ENCODE measurements at places on chromosomes 4 and X. TPM values are rescaled to one million over a fixed set of nuclear protein-coding genes. Genes with fewer than 3 reads are reported as not detected.

The MAGEA10 gene
- total RNA-seq = not detected

DNA sequence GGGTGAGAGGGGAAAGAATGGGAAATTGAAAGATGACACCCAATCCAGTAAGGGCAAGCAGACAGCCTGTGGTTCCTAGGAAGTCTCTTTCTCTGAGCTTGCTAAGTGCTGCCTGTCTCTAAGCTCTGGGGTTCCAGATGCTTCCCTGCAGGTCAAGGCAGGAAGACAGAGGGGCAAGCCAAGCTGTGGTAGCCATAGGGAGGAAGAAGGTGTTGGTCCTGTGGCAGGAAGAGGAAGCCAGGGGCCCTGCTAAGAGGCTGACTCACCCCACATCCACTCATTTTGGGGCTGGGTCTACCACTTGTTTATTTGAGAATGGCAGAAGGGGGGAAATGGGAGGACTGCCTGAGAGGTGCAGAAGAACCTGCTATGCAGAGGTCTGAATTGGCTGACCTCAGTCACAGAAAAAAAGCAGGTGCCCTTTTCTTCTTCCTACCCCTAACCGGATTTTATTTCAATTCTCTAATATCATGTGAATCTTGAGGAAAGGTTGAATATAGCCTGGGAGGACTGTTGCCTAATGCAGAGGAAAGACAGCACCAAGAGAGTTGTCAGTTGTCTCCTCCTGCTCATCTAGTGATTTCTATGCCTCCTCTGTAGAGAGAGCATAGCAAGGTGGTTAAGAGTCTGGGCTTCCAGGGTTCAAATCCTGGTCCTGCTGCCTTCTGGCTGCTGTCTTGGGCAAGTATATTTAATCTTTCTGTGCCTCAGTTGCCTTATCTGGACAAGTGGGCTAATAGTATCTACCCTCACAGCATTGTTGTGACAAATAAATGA is 27.4 kb downstream of the HOPX start:
- H3K4me3 ChIP-seq = no peak overlapping the region
- no peak for DNase-seq
- no peaks in the 10 kb centered on the region for H3K36me3 ChIP-seq
- no peaks in the 10 kb centered on the region for H3K4me1 ChIP-seq
- H3K27ac ChIP-seq = no peak overlapping the region

DNA sequence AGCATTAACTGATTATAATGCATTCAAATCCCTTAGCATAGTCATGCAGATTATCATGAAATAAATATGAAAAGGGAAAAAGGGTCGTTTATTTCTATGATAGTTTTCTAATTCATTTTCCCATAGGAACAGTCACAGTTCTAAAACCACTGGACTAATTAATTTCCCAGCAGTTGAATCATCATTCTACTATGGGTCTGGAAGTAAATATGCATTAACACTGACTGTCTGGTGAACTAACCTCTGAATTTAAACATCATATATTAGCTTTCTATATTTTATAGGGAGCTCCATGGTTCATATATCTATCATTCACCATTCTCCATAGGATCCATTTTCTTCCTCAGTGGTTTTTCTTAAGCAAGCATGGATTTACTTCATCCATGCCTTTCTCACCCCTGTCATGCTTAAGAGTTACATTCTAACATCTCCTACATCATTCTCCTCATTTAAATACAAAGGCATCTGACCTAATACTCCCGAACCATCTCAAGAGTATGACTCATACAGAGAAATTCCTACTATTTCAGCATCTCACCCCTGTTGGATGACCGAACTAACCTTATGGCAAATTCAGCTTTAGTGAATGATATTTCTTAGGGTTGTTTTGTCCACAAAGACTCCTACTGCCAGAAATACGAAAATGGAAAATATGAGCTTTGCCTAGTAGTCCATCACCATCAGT is 198.7 kb upstream of the ADAMTS3 start:
- no peaks in the 10 kb centered on the region for H3K27me3 ChIP-seq
- no peak overlapping the region for H3K4me3 ChIP-seq
- no peaks in the 10 kb centered on the region for H3K4me1 ChIP-seq
- H3K27ac ChIP-seq = no peak overlapping the region

DNA sequence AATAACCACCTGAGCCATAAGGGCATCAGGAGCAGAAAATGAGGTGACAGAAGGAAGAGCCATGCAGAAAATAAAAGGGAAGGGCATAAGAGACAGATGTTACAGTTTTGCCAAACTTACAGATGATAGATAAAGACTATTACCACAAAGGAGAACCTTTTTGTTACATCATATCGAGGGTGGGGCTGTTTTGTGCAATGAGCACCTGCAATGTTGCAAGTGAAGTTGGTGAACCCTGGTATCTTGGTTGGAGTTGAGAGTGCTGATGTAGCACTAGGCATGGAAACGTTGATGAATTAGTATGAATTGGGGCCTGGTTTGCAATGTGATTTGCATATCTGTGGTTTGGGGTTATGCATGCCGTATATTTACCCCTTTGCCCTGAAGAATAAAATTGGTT is 119.8 kb upstream of the TEX13D start:
- no peak overlapping the region for H3K4me3 ChIP-seq
- no peaks in the 10 kb centered on the region for H3K27me3 ChIP-seq
- no peaks in the 10 kb centered on the region for H3K36me3 ChIP-seq

DNA sequence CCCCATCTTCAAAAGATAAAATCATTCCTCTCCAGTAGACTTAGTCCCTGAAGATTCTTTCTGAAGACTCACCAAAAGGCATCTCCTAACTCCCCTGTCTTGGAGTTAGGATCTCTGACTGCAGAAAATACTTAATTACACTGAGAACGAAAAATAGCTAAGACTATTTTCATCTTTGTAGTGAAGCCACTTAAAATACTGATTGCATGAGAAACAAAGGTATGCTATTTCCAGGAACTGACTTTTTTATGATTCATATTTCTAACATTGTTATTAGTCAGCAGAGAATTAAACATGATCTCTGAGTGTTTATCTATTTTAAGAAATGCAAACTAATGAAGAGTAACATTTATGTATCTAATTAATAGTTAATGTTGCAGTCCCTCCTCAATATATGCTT is 71.8 kb upstream of the NR3C2 start:
- no peaks in the 10 kb centered on the region for H3K4me1 ChIP-seq
- no peak overlapping the region for H3K27ac ChIP-seq
- H3K4me3 ChIP-seq = no peak overlapping the region
- no peaks in the 10 kb centered on the region for H3K27me3 ChIP-seq
- no peaks in the 10 kb centered on the region for H3K36me3 ChIP-seq

GRCh38 chr4:4914965-4915845 is 55.7 kb downstream of the MSX1 start:
- no peaks in the 10 kb centered on the region for H3K36me3 ChIP-seq
- no peak for DNase-seq
- no peaks in the 10 kb centered on the region for H3K4me1 ChIP-seq
- no peak overlapping the region for H3K4me3 ChIP-seq

DNA sequence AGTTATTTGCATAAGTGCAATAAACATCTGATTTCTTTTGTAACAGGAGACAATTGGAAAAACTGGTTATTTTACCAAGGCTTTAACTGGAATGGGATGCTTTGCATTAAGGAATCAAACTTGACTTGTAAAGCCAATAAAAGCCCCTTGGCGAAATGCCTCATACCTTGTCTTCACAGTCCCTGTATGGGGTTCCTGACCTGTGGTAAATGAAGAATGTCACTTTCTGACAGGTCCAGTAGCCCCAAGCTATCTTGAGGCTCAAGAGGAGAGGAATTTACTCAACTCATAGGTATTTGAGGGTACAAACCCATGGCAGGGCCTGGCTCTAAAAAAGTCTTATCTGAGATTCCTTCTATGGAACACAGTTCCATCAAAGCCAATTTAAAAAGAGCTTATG is 78.0 kb downstream of the ACOX3 start:
- H3K27ac ChIP-seq = no peak overlapping the region
- peaks cover 3% of the 10 kb centered on the region for H3K4me1 ChIP-seq
- peaks cover 6% of the 10 kb centered on the region for H3K27me3 ChIP-seq
- no peak overlapping the region for H3K4me3 ChIP-seq

DNA sequence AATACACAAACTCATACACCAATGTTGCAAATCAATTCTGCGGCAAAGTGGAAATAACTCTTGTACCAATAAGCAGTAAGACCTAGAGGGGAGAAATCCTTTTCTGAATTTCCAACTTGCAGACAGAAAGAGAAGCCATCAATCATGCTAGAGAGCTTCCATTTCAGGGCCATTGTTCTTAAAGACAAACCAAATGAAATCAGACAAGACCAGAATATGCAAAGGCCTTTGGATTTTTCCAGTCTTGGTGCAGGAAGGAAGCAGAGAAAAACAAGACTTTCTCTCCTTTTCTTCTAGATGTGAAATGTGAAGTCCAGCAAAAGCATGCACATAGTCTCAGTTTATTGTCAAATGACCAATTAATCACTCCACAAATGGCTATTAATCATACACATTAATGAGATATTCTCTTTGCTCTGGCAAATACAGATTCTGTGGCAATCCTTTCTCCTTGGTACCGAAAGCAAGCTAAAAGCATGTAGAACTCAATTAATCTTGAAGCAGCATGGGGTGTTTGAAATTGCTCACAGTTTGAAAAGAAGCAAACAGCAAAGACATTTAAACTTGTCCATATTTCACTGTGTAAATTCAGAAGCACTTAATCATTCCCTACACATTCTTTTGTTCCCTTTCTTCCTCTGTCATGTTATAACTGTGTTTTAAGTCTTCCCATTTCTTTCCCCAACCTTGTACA is 466.1 kb downstream of the GPAT3 start:
- peaks cover 1% of the 10 kb centered on the region for H3K4me1 ChIP-seq
- no peak overlapping the region for H3K4me3 ChIP-seq
- no peaks in the 10 kb centered on the region for H3K36me3 ChIP-seq
- H3K27me3 ChIP-seq = no peaks in the 10 kb centered on the region

DNA sequence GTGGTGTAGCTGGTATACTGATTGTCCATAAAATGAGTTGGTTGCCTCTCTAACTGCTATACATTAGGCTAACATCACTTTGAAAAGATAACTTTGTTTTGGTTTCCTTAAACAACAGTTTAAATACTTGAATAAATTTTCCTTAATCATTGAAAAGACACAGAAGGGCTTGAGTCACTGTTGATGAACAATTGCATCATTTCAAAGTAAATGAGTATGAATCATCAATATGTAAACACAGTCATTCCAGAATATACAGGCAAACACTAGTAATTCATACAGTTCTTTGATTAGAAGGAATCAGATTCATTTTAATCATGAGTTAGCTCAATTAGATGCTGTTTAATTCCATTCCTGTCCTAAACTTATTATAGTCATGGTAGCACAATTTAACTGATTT is 160.6 kb downstream of the AFF2 start:
- no peaks in the 10 kb centered on the region for H3K4me1 ChIP-seq
- no peaks in the 10 kb centered on the region for H3K27me3 ChIP-seq
- H3K27ac ChIP-seq = no peak overlapping the region
- no peak for DNase-seq
- no peaks in the 10 kb centered on the region for H3K36me3 ChIP-seq

DNA sequence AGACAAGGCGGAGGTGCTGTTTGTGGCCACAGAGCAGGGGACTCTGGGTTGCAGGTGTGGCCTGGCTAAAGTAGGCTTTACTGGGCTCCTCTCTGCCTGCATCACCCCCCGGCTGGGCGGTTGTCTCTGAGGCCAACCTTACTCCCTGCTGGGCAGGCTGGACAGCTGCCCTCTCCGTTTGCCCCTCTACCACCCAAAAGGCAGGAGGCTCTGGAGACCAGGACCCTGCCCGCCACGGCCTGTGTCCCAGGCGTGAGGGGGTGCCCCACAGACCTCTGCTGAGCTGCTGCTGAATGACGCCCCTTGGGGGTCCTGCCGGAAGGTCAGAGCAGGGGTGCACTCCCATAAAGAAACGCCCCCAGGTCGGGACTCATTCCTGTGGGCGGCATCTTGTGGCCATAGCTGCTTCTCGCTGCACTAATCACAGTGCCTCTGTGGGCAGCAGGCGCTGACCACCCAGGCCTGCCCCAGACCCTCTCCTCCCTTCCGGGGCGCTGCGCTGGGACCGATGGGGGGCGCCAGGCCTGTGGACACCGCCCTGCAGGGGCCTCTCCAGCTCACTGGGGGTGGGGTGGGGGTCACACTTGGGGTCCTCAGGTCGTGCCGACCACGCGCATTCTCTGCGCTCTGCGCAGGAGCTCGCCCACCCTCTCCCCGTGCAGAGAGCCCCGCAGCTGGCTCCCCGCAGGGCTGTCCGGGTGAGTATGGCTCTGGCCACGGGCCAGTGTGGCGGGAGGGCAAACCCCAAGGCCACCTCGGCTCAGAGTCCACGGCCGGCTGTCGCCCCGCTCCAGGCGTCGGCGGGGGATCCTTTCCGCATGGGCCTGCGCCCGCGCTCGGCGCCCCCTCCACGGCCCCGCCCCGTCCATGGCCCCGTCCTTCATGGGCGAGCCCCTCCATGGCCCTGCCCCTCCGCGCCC is 920 bp downstream of the HTT-AS start:
- H3K4me3 ChIP-seq = peak overlapping the region; percentile 87
- H3K4me1 ChIP-seq = peaks cover 2% of the 10 kb centered on the region
- H3K27me3 ChIP-seq = no peaks in the 10 kb centered on the region
- no peak for DNase-seq
- H3K27ac ChIP-seq = no peak overlapping the region

DNA sequence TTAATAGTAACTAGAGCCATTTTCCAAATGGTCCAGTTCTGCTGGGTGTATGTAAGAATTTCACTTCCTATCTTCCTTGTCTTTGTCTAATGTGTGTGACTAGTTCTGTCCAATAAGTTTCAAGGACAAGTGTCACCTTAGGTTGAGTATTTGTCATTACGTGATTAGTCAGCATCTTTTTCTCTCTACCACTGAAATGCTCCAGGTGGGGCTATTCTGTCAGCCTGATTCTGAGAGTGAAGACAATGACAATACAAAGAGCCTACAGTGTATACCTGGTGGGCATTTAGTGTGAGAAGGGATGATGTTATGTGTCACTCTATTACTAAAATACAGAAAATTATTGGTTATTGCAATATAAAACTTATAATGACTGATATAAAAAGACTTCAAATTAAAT is 876.3 kb downstream of the C4orf33 start:
- H3K27me3 ChIP-seq = no peaks in the 10 kb centered on the region
- H3K4me1 ChIP-seq = no peaks in the 10 kb centered on the region
- DNase-seq = no peak
- H3K36me3 ChIP-seq = no peaks in the 10 kb centered on the region

Data from H1 (cell line).